ENCODE measurements at places on chromosomes 4 and X. TPM values are rescaled to one million over a fixed set of nuclear protein-coding genes. Genes with fewer than 3 reads are reported as not detected.

DNA sequence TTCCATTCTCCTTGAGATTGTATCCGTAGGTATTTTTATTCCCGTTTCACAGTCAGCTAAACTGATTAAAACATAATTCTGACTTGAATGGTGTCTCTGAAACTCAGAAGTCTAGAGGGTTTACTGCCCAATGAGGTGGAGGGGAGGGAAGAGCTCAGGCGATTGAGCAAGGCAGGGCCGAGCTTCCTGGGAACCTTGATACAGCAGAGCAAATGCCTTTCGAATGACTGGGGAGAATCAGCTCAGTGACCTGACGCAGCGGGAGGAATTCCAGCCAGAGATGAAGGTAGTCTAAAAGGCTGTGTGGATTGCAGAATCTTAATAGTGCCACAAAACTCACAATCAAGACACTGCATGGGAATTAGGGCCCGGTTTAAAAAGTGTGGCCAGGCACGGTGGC lies 233.6 kb downstream of the EVC2 start:
- DNase-seq: no peak

GRCh38 chr4:186743261-186743660 lies 19.6 kb upstream of the FAT1 start:
- no peak for DNase-seq

- DNase-seq: no peak
Measured at GRCh38 chr4:25015012-25015411, 15.7 kb downstream of the LGI2 start.

GRCh38 chrX:2589186-2590020 lies 88.6 kb upstream of the DHRSX start:
- DNase-seq: no peak

GRCh38 chr4:143700046-143700415 lies 444 bp downstream of the FREM3 start:
- DNase-seq: no peak

DNA sequence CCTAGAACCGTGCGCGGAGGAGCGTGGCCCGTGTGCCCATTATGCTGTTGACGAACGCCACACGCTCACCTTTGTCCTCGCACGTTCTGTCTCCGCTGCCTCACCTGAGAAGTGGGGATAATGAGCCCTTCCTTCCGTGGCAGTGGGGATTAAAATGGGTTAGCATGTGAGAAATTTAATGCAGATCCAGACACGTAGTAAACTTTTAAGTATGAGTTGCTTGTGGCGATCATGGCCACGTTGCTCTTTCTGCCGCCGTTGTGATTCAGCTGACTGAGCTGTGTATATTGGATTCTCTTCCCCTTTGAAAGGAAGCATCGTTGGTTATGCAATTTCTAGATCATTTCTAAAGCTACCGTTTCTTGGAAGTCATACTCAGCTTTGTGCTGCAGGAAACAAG lies 16.5 kb downstream of the TBC1D14 start:
- no peak for DNase-seq

- no peak for DNase-seq
Measured at GRCh38 chr4:119865389-119865788, 201.3 kb downstream of the MAD2L1 start.

GRCh38 chr4:109977854-109978501 lies 65.3 kb downstream of the EGF start:
- no peak for DNase-seq

- no peak for DNase-seq
Measured at GRCh38 chr4:148166132-148166591, 276.1 kb downstream of the NR3C2 start.

DNA sequence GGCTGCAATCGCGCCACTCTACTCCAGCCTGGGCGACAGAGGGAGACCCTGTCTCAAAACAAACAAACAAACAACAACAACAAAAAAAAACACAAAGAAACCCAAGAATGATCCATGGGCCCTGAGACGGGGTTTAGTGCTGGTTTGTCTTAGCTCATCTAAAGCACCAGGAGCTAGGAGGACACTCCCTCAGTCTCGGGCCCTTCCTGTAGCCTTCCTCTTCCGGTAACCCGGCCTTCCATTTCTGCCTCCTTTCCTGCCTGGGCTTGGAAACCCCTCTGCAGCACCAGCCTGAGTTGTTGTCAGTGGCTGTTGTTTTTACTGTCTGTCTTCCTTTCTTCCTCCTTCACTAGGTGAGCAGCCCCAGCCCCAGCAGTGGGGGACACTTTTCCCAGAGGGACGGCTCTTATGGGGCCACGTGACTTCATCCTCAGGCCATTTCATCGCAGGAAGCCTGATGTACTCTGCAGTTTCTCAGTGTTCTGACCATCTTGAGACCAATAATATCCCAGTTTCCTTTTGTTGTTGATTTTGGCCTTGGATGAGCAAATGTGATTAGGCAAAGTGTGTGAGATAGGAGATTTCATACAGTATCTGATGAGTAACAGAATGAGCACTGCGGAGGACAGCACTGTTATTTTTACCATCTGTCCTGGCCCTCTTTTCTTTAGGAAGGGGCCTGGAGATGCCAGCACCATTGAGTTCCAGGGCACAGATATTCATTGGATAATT lies 90.1 kb downstream of the ANAPC4 start:
- no peak for DNase-seq

- DNase-seq: no peak
Measured at GRCh38 chrX:109336141-109336540, 145.7 kb downstream of the GUCY2F start.

- no peak for DNase-seq
Measured at GRCh38 chr4:123381996-123382395, 14.6 kb upstream of the SPRY1 start.

DNA sequence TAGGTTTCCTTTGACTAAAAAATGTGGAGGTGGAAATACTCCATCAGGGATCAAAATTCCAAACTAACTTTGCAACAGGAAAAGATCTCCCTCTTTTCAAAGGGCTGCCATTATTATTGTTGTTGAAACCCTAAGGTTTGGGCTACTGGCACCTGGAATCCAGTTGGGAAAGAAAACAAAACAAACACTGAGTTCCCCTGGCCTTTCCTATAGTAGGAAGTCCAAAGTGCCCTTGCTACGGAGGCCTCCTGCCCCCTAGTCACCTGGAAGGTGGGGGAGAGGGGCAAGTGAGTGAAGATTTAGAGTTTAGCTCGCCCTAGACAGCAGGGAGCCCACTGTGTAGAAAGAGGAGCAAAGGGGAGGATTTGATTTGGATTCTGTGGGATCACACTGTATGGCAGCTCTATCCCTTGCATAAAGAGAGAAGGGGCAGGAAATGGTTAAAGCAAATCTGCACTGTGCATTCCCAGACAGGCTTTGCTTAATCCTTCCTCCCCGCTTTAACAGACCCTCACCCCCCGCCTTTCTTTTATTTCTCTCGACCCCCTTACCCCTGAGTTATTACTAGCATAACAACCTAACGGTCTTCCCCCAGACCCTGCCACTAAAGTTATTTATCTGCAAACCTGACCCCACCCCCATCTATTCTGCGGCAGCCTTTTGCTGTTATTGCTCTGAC lies 627 bp upstream of the FAT4 start:
- DNase-seq: no peak

DNA sequence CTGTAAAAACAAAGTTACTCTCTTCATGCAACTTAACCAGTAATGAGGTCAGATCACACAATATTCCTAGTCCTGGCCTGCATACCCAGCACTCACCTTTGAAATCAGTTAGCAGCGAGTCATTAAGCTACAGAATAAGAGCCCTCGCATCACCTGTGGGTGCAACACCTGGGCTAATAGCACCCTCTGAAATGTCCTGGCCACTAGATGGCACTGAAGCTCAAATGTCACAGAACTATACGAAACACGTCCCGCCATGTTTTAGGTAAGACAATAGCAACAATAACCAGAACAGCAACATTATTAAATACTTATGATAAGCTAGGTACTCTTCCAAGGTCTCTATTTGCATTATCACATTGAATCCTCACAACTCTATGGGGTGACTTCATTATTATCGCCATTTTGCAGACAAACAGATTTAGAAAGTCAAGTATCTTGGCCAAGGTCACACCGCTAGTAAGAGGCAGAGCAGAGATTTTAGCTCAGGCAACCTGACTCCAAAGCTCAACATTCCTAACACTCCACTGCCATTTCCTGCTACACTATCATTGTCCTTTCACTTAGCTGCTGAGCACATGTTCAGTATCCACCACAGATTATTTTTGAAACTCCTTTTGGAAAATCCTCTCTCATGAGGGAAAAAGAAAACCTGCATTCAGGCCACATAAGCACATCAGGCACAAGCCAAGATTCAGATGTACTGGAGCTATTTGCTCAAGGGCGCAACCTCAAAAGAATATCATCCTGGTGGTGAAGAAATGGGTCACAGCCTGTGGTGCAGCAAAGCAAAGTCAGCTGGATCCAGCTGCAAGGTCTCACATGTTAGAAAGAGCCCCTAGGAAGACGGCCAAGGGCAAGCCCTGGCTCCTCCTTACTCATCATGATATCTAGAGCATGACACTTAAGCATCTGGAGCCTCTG lies 59.5 kb upstream of the KDR start:
- DNase-seq: no peak

DNA sequence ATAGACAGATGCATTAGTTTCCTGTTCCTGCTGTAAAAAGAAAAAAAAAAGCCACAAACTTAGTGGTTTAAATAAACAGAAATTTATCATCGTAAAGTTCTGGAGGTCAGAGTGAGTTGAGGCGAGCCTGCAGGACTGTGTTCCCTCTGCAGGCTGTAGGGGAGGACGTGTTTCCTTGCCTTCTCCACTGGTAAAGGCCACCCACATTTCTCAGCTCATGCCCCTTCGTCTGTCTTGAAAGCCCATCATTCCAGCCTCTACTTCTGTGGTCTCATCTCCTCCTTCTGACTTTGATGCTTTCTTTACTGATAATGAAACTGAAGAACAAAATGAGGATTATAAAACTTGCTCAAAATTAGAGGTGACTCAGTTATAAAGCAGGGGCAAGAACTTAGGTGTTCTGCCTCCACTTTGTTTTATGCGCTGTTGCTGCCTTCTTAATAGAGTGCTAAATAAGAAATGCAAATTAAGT lies 143.0 kb downstream of the STIM2 start:
- no peak for DNase-seq

- no peak for DNase-seq
Measured at GRCh38 chr4:177391953-177392352, 50.3 kb downstream of the AGA start.

- DNase-seq: no peak
Measured at GRCh38 chr4:184357165-184357564, 117.2 kb downstream of the IRF2 start.

DNA sequence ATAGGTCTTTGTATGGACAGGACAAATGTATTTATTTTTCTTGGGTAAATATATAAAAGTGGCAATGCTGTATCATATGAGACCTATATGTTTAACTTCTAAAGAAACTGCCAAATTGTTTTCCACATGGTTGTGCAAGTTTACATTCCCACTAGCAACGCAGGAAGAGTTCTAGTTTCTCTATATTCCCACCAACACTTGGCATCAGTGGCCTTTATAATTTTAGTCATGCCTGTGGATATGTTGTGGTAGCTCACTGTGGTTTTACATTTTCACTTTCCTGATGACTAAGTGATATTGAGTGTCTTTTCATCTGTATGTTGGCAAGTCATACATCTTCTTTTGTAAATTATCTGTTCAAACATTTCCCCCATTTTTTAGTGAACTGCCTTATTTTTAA lies 126.0 kb downstream of the EMCN start:
- no peak for DNase-seq

- no peak for DNase-seq
Measured at GRCh38 chrX:100647095-100647494, 3.1 kb downstream of the SRPX2 start.

DNA sequence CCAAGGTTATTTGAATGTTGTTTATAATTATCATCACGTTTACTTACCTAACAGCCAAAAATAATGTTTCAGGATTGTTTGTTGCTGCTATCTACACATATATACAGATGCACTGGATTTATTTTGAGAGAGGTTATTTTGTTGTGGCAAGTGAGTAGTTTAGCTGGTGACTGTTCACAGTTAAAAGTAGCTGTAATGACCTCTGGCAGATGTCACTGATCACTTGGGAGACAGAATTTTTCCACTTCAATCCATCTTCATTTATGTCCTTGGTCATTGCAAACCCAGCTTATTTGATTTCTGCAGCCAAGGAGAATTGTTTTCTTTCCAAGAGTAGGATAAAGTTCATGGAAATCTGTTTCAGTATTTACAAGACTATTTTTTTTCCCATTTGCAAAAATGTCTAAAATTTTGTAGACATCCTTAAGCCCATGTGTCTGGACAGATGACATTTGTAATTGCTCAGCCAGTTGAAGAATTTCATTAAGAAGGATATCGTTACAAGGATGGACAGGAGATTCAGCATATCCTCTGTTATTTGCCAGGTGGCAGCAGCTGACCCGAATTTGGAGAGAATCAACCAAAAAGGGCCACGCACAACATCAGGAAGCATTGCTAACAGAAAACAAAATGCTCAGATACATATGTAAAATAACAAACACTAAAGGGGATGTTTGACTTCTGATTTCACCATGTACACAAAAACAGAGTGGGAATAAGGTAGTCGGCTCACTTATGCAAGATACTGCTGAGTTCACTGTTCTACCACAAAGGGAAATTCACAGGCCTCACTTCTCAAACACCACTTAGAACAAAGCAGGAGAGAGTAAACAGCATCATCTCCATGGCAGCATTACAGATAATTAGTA lies 64.5 kb downstream of the GPRIN3 start:
- no peak for DNase-seq

The ITGB1BP2 gene
- polyA plus RNA-seq: not detected

The DUSP21 gene
- polyA plus RNA-seq: not detected

The PCDH19 gene
- not detected for polyA plus RNA-seq

The KIT gene
- not detected for polyA plus RNA-seq

Measured in naive B cell (primary cell).